Activated T-cell treated with anti-CD3 and anti-CD28 coated beads, Interleukin-2, amount 50 U/mL, for 48 hours (primary cell): ENCODE measurements at places on chromosomes 16 and 17.

GRCh38 chr16:66843191-66843590, 1.0 kb upstream of the CA7 start:
- no peak for DNase-seq

DNA sequence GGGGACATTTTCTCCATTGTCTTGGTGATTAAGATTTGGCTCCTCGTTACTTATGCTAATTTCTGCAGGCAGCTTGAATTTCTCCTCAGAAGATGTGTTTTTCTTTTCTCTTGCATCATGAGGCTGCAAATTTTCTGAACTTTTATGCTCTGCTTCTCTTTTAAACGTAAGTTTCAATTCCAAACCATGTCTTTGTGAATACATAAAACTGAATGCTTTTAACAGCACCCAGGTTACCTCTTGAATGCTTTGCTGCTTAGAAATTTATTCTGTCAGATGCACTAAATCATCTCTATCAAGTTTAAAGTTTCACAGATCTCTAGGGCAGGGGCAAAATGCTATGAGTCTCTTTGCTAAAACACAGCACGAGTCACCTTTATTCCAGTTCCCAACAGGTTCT, 19.4 kb downstream of the ARHGAP44 start:
- no peak for DNase-seq

DNA sequence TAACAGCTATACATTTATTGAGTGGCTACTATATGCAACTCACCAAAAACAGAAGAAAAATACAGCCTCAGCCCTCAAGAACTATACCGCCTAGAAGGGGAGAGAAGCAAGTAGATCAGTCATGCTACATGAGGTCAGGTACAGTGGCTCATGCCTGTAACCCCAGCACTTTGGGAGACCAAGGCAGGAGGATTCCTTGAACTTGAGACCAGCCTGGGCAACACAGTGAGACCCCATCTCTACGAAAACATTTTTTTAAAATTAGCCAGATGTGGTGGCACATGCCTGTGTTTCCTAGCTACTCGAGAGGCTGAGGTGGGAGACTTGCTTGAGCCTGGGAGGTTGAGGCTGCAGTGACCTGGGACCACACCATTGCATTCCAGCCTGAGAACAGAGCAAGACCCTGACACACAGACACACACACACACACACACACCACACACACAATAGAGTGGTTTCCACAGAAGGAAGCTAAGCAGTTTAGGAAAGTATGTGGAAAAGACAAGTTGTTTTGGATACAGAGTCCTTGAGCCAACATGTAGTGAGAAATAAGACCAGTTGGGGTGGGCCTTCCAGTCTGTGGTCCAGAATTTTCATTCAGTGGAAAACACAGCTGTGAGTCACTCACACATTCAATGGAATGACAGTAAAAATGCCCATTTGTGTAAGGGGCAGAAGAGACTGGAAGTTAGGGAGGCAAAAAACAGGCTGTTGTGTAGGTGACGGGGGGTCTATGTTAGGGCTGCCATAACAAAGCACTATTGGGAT, 10.7 kb upstream of the SNTB2 start:
- no peak for DNase-seq

GRCh38 chr17:41579484-41580243, 7.0 kb downstream of the KRT14 start:
- peak; percentile 91 for DNase-seq

GRCh38 chr17:78679495-78680395, 102.3 kb downstream of the CYTH1 start:
- DNase-seq = no peak

DNA sequence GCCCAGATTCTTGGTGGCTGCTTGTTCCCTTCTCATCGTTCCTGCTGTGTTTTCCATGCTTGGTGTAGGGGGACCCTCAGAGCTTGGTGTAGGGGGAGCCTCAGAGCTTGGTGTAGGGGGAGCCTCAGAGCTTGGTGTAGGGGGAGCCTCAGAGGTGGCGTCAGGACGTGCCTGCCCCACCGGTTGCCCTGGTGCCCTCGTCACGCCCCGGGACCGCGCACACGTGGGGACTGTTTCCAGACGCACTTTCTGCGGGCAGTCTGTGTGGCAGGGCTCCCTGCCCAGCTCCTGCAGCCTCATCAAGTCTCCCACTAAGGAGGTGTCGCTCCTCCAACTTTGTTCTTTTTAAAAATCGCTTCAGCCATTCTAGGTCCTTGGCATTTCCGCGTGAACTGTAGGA, 51.9 kb downstream of the WDR45B start:
- no peak for DNase-seq

DNA sequence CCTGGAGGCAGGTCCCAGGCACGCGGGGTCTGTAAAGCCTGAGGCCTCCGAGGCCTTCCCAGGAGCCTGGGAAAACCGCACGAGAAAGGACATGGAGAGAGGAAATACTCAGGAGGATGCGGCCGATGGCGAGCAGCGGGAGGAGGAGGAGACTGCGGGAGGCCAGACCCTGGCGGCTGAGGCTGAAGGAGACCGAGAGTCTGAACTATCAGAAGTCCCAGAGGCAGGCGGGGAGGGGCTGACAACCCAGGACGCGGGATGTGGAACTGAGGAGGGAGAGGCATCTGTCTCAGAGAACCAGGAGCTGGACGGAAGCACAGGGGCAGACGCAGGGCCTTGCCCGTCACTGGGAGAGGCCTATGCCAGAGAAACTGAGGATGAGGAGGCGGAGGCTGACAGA, 2.4 kb downstream of the APOBR start:
- DNase-seq = no peak

- no peak for DNase-seq
These were observed 31.9 kb upstream of the ACSF3 start for GRCh38 chr16:89061590-89062380.

DNA sequence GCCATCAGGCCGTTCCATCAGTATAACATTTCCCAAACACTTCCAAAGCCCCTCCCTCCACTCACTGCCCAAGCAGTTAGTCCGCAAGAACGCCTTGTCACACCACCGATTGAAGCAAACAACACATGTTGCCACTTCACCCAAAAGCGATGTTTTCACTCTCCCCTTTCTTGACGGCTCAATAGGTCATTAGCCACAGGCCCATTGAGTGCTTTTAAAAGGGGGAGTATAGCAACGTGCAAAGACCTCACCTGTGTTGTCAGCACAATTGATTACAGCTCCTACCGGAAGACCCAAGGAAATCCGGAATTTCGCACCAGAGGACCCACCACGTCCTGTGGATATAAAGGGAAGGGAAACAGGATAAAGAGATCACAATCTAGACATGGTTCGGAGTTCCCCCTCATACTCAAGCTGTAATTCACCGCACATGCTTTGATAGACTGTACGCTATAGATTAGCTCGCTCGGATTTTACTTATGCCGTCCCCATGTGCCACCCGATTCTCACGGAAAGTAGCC, 690 bp downstream of the RPL23 start:
- no peak for DNase-seq

- no peak for DNase-seq
These were observed 20.9 kb downstream of the RGS9 start for GRCh38 chr17:65158041-65158440.

GRCh38 chr17:12352127-12352526, 313.6 kb upstream of the MYOCD start:
- DNase-seq = no peak

GRCh38 chr17:47973541-47973940, 2.6 kb downstream of the CDK5RAP3 start:
- no peak for DNase-seq

DNA sequence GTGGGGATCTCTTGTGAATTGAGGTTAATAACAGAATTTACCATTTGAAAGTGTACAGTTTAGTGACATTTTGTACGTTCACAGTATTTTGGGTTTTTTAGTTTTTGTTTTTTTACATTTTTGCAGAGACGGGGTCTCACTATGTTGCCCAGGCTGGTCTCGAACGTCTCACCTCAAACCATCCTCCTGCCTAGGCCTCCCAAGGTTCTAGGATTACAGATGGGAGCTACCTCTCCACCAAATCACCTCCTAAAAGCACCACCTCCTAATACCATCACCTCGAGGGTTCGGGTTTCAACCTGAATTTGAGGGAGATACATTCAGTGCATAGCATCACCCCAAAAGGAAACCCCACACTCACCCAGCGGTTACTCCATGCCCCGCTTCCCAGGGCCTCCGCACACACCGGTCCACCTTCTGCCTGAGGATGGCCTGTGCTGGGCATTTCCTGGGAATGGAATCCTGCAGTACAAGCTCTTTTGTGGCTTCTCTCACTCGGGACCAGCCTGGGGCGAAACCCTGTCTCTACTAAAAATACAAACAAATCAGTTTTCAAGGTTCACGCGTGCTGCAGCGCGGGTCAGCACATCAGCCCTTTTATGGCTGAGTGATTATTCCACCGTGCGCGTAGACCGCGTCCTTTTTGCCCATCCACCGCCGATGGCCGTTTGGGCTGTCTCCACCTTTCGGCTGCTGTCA, 182.7 kb upstream of the CIBAR2 start:
- DNase-seq = no peak

DNA sequence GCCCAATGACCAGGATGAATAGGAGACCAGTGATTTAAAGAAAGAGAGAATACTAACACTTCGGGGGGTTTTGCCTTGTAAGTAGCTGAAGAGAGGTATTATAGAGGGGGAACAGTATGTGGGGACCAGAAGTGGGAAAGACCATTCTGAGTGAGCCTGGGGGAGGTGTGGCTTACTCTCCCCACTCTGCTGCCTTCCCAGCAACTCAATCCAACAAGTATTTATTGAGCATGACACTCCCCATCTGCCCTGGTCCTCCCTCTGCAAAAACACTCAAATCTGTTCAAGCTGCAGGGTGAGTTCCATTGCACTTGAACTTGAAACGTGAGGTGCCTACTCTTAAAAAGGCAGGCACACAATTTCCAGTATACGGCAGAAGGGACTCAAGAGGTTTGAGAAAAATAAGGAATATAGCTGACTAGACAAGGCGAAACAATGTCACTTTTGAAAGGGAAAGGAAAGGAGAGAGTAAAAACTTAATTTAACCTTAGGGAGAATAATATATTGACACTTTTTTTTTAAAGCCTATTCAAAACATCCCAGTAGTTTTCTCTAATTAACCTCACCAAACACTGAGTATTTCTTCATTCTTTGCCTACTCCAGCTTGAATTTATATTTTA, 8.2 kb downstream of the FAM117A start:
- DNase-seq = no peak

GRCh38 chr17:51997723-51998122, 160.8 kb downstream of the CA10 start:
- no peak for DNase-seq

DNA sequence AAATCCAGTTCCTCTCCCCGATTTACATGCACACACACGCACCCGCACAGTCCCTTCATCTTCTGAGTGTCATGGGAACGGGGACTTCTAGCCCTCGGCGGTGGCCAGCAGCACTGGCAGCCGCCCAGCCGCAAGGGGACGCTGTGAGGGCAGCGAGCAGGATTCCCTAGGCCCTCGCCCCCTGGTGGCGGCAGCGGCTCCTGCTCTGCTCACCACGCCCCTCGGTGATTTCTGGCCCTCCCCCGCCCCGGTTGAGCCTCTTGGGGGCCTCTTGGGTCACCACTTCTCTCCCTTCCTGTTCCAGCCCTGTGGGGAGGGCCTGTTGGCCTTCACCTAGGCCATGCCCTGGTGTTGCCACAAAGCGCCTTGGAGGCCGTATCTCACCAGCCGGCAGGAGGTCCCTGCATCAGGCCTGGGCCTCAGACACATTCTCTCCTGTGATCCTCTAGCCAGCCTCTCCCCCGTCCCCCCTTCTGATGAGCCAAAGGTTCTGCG, 75.2 kb upstream of the KSR1 start:
- peak; percentile 92 for DNase-seq

DNA sequence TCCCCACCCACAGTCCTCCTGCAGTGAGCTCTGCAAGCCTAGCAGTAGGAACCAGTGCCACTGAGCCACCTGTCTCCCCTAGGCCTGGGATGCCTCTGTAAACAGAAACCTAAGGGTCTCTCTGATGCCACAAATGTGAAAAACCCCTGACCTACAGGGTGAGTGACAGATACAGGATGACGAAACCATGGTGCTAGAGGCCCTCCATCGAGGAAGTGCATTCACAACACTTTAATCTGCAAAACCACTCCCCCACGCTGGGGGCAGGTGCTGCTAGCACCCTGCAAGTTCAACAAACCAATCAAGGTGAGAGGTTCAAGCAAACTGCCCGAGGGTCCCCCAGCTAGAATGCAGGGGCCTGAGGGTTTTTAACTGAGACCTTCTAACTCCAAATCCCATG, 59.5 kb downstream of the CDYL2 start:
- DNase-seq = no peak

GRCh38 chr16:75070012-75070841, 46.4 kb downstream of the LDHD start:
- DNase-seq = no peak

DNA sequence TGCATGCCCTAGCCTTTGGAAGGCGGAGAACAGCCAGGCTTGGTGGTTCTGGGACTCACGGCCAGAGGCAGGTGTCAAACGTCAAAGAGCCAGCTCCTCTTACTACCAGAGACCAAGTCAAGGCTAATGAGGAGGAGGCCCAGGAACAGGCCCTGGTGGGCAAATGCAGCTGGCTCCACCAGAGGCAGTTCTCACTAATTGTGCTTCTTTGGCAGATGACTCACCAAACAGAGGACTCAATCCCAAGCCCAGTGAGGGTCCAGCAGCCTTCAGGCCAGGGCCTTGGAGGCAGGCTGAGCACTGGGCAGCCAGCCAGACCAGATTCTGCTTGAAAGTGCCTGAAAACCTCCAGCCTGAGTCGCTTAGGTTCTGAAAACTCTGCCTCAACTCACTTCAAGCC, 336.5 kb upstream of the CDH5 start:
- DNase-seq = no peak

DNA sequence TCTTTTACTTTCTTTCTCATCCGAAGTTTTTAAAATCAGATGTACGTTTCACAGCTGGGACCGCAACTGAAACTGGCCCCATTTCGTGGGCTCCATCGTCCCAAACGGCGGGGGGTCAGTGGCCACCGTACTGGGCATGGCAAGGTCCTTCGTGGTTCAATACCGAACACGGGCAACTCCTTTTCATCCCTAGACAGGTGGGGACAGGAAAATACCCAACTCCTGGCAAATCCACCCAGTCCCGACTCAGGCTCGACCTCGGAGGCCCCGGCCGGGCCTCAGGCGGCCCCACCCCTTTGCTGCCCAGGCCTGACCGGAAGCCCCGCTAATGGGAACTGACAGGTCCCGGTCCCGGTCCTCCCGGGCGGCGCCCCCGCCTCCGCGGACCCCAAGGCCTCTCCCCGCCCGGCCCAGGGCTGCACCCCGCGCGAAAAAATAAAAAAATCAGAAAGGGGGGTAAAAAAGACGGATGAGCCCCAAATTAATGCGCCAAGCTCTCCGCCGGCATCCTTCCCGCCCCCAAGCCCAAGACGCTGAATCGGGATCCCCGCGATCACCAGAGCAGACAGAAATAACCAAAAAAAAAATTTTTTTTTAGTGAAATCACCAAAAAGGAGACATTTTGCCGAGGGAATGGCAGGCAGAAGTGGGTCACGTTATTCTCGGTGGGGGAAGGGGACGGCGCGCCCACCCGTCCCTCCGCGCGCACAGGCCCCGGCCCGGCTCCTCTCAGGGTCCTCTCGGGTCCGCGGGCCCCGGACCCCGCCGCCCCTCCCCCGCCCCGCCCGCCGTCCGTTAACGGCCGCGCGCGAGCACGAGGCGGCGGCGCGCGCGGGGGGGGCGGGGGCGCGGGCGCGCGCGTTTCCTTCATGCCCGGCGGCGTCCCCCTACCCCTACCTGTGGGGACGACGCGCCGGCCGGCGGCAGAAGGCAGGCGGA, 562 bp downstream of the ZC3H7A start:
- DNase-seq = peak; percentile 52

- no peak for DNase-seq
These were observed 77.2 kb downstream of the SHISA6 start for GRCh38 chr17:11318207-11318606.

GRCh38 chr16:82633964-82634600, 7.3 kb downstream of the CDH13 start:
- no peak for DNase-seq

- no peak for DNase-seq
These were observed 14.6 kb downstream of the CYLD start for GRCh38 chr16:50756473-50756872.
